ENCODE measurements at places on chromosomes 7 and 10.

DNA sequence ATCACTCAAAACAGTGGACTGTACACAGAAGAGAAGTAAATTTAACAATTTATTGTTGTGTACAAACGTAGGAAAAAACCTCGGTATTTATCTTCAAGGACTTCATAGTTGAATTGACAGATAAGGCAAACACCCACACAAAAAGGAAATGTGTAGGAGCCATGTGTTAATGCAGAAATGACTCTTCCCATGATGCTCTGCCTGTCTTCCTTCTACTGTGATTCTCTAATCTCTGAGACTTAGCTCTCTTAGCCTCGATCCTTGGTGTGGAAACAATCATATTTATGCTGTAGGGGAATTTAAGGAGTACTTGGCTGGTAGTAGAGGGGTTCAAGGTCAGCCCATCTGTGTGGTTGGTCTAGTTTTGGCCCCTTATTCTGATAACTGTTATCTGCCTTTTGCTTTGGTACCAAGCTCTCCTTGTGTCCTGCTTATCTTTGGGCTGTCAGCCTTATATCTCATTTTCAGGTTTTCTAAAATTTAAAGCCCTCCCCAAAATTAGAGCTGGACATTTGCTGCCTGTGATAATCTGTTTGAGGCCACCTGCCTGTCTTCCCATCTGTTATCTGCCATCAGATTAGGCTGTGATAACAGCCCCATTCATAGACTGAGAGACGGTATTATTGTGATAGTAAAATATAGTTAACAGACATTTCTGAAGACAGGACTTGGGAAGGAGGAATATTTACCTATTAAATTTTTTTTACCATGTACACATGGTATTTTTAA, 81.7 kb downstream of the GPR85 start:
- no peak for DNase-seq

DNA sequence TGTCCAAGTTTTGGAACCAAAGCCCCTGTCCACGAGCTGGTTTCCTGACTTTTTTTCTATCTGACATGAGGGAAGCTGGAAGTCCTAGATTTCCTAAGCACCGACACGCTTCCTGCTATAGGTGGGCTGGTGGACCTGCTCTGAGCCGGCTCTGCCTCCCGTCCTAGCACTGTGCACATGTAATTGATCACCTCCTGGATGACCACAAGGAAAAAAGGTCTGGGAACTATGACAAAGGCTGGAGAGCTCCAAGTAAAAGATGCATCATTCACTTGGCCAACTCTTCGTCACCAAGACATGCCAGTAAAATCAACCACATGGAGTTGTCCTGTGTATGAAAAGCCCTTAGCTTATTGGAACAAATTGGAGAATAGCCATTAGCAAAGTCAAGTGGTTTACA, 104.8 kb downstream of the ITIH5 start:
- DNase-seq: no peak

GRCh38 chr7:117047496-117047895, 94.2 kb downstream of the ST7 start:
- DNase-seq: no peak

DNA sequence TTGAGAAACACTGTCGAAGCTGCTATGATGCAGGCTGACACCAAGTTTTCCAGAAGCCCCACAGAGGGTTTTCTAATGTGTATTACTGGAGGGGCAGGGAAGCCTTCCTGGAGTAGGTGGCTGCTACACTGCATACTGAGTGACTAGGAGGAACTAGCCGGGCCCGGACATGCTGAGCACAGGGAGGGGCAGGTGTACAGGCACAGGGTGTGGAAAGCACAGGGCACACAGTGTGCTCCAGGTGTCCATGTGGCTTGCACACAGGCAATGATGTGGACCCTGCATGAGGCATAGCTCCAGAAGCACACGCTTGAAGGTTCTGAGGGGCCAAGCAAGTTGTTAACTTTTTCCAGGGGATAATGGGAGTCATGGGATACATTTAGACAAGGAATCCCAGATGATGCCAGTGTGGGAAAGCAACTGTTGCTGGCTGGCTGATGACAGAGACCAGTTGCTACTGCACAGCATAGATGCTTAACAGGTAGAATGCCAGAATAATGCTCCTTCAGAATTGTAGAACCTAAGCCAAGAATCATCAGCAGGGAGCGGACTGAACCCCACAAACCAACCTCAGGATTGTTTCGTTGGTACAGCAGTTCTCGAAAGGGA, 14.6 kb downstream of the DHX32 start:
- DNase-seq: no peak

DNA sequence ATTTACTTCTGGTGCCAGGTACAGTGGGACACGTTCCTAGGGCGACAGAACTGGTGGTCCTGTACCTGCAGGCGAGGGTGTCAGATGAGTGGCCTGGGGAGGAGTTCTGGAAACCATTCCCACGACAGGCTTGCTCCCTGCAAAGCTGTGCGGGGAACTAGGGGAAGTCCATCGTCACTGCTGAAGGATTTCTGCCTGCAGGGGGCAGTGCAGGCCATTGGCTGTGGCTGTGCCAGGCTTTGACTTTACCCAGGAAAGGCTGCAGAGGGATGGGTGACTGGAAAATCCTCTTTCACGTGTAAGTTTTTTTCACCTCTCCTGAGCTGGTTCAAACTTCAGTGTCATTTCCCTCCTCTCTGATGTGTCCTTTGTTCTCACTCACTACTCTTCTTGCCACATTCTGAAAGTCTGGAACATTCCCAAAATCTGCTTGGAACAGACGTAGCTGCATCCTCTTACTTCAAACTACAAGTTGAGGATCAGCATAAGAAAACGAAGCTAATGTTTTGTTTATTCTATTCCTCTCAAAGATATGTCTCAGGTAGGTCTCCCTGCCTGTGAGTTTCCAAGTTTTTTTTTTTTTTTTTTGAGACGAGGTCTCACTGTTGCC, 126.5 kb downstream of the SH2D4B start:
- peak; percentile 72 for DNase-seq

GRCh38 chr7:47488201-47488968, 93.5 kb downstream of the TNS3 start:
- no peak for DNase-seq

DNA sequence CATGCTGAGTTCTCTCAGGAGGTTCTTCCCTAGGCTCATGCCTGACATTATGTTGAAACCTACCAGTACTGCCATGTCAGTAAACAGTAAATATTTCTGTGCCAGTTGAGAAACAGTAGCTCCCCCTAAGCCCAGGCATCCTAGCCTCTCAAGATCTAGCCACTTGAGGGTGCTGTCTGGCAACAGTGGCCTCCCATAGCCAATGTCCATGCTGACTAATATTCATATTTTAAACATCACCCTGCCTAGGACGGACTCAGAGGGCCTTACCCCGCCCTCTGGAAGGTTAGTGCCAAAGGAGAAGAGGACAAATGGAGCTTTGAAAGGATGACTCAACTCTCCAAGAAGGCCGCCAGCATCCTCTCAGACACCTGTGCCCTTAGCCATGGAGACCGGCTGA, 7.7 kb downstream of the ACSM6 start:
- DNase-seq: no peak

DNA sequence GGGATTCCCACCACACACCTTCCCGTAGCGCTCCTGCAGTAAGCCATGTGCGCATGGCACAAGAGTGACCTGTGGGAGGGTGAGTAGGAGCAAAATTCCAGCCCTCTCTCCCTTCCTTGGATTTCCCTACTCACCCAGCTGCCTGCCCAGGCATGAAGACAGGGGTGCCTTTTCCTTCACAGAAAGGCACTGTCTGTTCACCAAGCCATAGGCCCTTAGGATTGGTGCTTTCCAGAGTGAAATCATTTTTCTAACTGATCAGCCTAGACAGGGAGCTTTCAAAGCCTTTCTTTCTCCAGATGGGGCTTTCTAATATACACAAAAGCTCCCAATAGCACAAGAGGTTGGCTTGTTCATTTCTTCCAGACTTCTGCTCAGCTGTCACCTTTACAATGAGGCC, 79.7 kb downstream of the CTTNBP2 start:
- DNase-seq: no peak

- DNase-seq: no peak
Observed at GRCh38 chr10:126350216-126350992, 37.9 kb downstream of the ADAM12 start.

DNA sequence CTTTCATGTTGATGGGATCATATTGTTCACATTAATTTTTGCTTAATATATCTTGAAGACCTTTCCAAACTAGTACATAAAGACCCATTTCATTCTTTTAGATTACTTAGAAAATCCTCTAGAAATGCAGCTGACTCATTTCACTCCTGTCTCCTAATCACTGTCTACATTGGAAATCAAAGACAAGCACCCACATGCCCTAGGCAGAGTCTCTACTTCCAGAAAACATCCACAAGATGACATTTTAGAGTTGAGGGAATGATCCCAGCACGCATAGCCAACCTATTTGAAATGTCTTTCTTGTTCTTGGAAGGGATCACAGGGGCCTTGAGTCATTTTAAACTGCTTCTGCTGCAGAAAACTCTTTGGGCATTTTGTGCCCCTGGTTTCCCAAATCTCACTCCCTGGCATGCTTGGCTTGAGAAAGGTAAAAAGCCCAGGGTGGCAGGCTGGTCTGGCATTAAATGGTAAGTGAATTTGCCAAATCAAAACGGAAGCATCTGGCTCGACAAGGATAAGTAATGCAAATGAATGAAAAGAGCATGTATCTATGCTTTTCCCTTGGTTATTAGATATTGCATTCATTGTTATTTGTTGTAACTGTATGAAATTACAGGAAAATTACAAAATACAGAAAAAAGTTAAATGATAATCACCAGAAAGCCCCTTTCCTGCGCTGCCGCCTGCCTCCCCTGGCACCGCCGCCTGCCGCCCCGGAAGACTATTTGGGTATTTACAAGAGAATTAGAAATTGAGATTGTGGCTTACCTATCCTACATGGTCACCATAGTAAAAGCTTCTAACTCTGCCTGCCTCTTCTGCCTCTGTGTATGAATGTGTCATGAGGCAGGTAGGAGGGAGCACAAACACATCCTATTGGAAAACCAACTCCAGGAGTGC, 225.3 kb downstream of the PTEN start:
- no peak for DNase-seq

- DNase-seq: no peak
Observed at GRCh38 chr7:18547509-18548187, 52.1 kb downstream of the HDAC9 start.

GRCh38 chr7:152129682-152130081, 104.2 kb downstream of the GALNT11 start:
- no peak for DNase-seq

- no peak for DNase-seq
Observed at GRCh38 chr7:129134356-129134987, 10.0 kb upstream of the TSPAN33 start.
